NAMALWA (cell line): ENCODE measurements at places on chromosomes 6 and 20.

DNA sequence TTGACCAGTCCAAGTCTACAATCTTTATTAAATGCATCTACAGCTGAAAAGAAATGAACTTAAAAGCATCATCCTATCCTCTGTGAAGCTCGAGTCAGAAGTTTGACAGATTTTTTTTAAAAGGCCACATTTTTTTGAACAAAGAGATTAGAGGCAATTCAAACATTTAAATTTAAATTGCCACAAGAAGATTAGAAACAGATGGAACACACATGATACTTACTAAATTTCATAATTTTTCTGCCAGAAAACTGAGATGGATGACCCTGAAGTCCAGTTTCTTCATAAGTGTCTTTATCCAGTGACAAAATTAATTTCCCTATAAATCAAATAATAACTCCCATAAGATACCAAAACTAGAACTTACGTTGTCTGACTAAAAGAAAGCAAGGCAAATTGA, 4.3 kb downstream of the RPP40 start:
- DNase-seq: no peak

DNA sequence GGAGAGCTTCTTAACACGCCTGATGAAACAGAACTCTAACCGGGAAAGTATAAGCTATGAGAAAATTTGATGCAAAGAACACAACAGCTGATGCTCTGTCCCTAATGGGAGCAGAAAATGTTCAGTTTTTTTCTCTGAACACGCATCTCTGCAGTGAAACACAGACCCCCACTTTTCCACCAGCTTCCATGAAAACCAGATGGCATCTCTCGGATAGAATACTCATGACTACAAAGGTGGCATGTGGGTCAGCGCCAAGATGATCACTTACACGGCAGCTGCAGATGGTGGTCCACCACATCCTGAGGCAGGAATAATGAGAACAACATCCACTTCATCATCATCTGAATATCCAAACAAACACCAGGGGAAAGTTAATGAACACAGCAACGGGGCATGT, 85.2 kb upstream of the CNR1 start:
- no peak for DNase-seq

DNA sequence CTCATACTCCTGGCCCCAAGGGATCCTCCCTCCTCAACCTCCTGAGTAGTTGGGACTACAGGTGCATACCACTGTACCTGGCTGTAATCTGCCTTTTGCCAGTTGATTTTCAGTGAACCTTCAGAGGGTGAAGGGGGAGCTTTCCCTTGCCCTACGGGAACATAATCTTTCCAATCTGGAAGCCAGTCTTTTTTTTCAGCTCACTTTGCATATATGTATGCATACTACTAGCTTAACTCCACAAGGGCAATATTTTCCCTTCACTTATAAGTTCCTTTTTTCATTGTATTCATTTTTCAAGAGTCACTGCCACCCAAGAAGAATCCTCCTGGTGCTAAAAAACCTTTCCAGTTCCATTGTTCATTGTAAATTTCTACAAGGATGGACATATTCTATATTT, 53.4 kb upstream of the GCM1 start:
- DNase-seq: no peak

DNA sequence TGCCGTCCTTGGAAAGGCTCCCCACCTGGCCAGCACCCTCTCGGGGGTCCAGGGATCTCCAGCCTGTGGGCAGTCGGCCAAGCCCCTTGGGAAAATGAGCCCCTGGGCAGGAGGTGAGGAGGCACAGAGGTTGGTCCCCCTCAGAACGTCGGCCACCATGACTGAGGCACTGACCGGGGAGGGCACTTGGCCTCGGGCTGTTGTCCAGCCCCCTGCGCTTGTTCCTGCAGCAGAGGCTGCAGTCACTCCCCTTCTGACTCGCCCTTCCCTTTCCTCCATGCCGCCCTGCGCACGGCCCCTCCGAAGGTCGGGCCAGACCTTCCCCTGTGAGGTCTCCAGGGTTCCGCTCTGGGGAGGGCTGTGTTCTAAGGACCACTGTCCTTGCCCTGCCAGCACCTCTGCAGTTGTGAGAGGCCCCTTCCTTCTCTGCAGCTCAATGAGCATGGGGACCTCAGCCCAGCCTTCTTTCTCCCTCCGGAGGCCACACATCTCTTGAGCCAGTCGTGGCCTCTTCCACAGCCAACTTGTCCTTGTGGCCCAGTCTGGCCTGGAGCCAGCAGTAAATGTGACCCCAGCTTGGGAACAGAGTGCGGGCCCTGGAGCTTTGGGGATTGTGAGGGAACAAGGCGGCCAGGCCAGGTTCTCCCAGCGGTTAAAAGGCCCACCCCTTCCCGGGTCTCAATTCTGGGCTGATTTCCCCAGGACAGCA, 195.5 kb downstream of the DLL1 start:
- no peak for DNase-seq

DNA sequence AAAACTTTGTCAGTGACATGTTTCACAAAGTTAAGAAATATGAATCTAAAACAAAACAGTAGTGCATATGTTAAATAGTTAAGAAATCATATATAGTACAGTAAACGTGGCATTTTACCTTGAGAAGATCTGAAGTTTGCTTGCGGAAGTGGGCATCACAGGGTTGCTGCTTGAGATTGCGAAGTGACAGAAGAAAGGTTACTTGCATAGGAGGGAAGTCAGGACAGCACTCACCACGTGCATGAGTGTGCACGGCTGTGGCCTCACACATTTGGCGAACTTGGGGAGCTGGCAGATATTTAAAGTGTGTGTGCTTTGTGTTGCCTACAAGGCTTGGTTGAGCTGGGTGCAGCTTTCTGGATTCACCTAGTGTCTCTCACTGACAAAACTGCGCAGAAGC, 431.5 kb upstream of the ARID1B start:
- DNase-seq: no peak

- no peak for DNase-seq
These were observed 164.4 kb downstream of the TMEM242 start for GRCh38 chr6:157158897-157159296.

GRCh38 chr6:29926413-29927274, 15.7 kb upstream of the HLA-A start:
- peak; percentile 81 for DNase-seq

- no peak for DNase-seq
These were observed 7.4 kb upstream of the IGF2R start for GRCh38 chr6:159961528-159961927.

DNA sequence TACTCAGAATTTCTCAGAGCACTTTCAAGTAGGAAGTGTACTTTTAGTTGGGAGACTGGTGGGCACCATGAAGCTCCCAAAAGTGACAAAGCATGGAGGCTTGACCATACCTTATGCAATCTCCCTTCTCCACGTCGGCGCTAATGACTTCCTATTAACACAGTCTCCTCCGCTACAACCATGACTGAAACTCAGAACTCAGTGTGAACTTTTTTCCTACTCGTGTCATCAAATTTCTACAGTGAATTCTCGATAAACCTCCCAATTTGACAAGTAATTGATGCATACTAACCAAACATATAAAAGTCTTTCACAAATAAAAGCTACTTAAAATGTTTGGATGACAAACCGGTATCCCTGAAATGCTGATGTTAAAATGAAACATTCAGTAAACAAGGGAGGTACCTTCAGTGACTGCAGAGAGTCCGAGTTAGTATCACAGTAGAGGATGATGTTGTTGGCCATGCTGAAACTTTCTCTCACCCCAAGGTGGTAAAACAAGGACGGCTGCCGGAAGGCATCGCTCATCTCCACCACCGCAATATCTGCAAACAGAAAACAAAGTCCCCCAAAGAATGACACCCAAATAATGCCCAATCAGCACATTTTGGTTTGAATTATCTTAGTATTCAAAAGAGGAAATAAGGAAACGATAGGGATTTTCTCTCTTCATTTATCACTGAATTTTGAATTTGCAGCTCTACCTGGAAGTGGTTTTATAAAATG, 72.1 kb downstream of the MAP3K5 start:
- DNase-seq: no peak

- no peak for DNase-seq
These were observed 96.4 kb downstream of the TBC1D32 start for GRCh38 chr6:121237859-121238258.

DNA sequence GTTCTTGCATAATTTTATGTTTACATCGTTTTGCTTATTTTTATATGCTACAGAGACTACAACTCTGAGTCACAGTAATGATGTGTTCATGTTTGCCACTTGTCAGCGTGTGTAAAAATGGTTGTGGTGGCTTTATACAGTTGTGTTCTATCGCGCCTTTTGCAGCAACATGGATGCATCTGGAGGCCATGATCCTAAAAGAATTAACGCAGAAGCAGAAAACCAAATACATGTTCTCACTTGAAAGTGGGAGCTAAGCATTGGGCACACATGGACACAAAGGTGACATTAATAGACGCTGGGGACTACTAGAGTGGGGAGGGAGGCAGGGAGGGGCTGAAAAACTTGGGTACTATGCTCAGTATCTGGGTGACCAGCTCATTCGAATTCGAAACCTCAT, 996 bp upstream of the SEC23B start:
- no peak for DNase-seq

- peak; percentile 3 for DNase-seq
These were observed 559.3 kb upstream of the IRAK1BP1 start for GRCh38 chr6:78308025-78308424.

GRCh38 chr20:37282556-37282955, 6.9 kb upstream of the MANBAL start:
- no peak for DNase-seq

DNA sequence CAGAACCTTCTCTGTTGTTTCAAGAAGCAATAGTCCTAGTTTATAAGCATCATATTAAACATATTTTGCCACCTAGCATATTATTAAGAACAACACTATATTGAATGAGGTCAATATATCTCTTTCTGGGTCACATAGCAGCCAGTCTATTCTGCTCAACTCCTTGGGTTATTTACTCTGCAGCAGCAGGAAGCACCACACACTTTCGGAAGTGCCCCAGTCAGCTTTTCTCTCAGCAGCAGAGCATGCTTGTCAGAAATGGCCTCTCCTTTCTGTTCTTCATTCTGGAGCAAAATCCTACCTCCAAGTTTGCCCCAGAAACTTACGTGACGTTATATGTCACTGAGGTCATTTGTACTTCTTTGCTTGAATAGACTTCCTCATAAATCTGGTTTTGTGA, 22.7 kb downstream of the CFAP206 start:
- DNase-seq: no peak

- peak; percentile 46 for DNase-seq
These were observed 1.2 kb downstream of the TGIF2 start for GRCh38 chr20:36574366-36575135.

GRCh38 chr20:63587776-63588591, 13.9 kb upstream of the HELZ2 start:
- no peak for DNase-seq

DNA sequence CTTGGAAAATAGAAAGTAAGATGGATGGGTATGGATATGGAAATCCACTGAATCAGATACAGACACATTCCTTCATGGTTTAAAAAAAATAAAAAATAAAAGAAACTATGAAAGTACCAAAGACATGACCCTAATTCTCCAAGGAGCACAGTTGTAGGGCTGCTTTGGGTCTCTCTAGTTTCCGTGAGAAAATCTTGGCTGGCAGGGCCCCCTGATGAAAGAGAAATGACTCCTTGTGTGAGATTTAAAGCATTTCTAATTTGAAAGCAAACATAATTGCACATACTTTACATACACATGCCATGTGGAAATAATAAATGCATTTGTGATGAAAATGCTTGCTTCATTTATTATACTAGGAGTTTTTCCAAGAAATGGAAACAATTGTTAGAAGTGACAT, 593.9 kb upstream of the BTBD3 start:
- no peak for DNase-seq

GRCh38 chr20:45088247-45088646, 12.7 kb downstream of the KCNS1 start:
- DNase-seq: no peak

GRCh38 chr6:49384904-49385303, 78.1 kb downstream of the MMUT start:
- DNase-seq: no peak

DNA sequence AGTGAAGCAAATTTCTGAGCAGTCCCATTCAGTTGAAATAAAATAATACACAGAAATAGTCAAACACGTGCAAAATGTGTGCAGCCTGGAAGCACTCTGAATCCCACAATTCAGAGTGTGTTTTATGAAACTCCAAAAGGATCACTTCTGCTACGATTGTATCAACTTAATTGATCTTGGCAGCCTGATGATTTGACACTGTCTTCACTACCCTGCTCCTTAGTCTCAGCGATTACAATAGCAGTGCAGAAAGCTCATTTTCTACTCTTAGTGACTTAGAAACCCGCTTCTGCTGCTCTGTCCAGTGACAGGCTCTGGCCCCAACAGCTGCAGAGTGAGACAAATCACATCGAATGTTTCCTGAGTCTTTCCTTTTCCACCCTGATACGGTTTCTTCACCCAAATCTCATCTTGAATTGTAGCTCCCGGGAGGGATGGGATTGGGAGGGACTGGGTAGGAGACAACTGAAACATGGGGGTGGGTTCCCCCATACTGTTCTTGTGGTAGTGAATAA, 16.2 kb upstream of the EMILIN3 start:
- no peak for DNase-seq

DNA sequence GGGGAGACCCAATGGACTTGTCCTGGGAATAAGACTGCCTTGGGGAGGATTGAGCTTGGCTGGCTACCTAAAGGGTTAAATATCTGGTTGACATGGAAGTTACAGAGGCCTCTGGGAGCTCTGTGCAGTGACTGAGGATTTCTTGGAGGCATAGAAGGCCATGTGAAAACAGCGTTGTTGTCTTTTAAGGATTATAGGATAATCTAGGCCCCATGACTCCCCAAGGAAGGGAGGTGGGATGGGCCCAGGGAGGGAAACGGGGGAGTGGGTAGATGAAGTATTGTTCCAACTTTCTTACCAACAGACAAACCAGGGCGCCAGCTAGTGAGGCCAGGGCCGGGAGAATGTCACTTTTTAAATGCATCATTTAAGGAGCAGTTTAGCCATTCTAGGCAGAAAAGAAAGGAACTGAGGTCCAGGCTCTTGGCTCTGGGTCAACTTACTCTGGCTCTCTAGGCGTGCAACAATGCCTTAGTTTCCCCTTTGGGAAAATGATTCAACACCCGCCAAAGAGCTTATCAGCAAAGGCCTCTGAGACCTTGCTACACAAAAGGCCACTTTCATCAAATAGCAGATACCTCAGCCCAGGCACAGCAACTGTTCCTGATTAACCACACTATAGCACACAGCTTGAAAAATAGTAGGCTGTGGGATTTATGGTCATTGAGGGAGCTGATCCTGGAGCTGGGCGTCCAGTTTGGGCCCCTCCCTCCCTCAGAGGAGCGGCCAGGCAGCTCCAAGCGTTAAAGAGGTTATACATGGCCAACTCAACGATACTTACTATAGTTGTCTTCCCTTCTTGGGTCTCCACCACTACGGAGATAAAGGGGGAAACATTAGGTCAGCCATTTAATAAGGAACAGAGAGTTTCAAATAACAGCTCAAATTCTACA, 7.0 kb downstream of the MRPS18A start:
- DNase-seq: no peak

DNA sequence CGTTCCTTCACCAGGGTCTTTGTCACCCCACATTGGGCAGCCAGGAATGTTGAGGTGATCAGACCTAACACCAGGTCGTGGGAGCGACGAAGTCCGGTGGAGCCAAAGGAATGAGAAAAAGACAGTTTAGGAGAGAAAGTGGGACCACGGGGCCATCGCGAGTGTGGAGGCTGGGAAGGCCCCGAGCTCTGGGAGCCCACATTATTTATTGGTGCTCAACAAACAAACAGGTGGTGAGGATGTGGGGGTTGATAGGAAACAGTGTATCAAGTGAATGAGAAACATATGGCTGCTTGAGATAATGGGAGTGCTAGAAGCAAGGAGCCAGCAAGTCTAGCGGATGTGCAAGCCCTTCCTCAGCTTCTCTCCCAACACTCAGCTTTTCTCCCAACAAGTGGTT, 287.1 kb upstream of the SGK1 start:
- no peak for DNase-seq

GRCh38 chr20:52783769-52784168, 188.4 kb upstream of the TSHZ2 start:
- DNase-seq: peak; percentile 36
